ENCODE measurements at places on chromosomes 12 and 14.

DNA sequence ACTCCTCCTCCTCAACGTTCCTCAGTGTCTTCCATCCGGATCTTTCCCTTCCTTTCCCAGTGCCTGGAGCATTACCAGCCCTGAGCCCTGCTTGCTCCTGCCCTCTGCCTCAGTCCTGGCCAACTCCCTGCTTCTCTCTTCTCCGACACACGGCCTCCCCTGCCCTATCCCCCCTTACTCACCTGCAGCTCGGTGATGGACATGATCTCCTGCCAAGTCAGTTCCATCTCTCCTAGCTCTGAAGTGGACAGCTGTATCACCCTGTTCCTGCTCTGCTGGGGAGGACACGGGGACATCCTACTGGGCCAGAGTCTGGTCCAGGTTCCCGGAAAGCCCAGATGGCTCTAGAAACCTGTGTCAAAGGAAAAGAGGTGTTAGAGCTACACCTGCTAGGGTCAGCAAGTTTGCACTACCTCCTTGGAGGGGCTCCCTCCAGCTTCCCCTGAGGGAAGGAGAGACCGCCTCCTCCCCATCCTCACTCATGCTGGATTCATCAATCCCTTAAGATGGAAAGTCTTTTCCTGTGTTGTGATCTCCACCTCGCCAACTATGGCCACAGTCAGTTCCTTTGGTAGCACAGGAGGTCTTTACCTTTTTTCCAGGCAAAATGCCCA, 5.8 kb downstream of the NFE2 start:
- no peak for DNase-seq

DNA sequence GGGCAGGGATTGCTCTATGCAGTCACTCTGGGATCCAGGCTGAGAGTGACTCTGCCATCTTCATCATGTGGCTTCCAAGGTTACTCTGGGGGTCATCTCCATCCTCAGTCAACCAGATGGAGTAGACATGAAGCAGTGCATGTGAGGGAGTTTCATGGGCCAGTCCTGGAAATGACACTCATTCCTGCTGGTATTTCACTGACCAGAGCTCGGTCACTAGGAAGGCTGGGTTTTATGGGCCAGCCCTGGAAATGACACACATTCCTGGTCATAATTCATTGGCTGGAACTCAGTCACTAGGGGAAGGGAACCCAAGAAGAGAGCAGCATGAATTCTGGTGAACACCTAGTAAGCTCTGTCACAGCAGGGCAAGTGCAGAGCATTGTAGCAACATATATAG, 144.7 kb downstream of the SMOC1 start:
- DNase-seq: no peak

DNA sequence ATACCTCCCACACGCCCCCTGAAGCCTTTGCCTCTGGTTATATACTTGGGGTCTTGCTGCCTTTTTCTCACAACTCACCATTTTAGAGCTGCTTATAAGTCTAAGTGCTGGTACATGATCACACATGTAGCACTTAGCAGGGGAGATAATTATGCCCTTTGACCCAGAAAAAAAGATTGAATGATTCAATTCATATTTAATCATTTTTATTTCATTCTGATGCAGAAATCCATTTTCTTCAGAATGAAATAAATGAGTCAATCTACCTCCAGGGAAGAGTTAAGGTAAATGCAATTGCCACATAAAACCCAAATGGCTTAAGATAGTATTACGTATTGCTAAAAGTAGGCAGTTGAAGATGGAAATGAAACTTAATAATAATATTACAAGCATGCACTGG, 414.6 kb upstream of the PRICKLE1 start:
- no peak for DNase-seq

- no peak for DNase-seq
Measured at GRCh38 chr14:105069522-105069870, 4.3 kb upstream of the GPR132 start.

- DNase-seq: peak; percentile 10
Measured at GRCh38 chr12:12072064-12072760, 1.5 kb downstream of the BCL2L14 start.

GRCh38 chr12:32876004-32876403, 20.6 kb downstream of the PKP2 start:
- no peak for DNase-seq

DNA sequence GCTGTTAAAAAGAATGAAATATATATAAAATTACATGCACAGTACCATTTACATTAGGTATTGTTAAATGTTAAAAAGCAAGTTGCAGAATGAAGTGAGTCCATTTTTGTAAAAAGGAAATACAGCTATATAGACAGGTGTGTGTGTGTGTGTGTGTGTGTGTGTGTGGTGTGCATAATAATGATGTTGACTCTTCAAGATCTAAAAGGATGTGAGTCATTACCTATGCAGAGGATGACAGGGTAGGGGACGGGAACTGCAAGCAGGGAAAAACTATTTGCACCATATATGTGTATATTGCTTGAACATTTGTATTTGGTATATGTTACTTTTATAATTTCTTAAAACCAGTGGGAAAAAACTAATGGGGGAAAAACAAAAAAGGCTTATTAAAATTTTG, 3.1 kb downstream of the C14orf39 start:
- DNase-seq: no peak

GRCh38 chr12:49549735-49550692, 11.2 kb downstream of the KCNH3 start:
- no peak for DNase-seq

DNA sequence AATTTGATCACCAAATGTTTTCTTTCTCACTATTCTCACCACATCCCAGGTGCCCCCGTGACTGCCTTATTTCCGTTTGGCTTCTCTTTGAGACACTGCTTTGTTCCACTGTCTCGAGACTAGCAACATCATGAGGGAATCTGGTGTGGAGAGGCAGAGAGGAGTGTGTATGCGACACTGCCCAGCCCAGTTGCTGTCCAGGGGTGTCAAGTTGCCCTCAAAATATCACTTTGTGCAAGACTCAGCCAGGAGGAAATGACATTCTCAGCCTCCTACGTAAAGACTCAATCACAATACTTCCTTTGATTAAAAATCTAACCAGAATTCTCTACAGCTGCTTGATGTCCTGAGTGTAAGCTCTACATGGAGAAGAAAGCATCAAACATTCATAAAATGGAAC, 48.2 kb upstream of the EEA1 start:
- no peak for DNase-seq
